BJ (cell line): ENCODE measurements at places on chromosomes 11 and 22.

DNA sequence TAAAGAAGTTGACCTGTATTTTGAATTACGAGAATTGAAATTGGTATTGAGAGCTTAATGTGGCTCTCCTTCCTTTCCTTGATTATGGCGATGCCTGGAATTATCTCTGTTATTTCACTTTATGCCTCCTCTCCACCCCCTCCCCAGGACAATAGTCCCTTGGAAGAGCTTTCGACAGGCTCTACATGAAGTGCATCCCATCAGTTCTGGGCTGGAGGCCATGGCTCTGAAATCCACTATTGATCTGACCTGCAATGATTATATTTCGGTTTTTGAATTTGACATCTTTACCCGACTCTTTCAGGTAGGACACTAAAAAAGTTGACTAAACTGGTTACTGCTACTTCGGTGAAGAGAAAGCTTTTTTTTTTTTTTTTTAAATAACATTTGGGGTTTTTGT is 43.2 kb downstream of the MCAM start:
- no peak for DNase-seq

DNA sequence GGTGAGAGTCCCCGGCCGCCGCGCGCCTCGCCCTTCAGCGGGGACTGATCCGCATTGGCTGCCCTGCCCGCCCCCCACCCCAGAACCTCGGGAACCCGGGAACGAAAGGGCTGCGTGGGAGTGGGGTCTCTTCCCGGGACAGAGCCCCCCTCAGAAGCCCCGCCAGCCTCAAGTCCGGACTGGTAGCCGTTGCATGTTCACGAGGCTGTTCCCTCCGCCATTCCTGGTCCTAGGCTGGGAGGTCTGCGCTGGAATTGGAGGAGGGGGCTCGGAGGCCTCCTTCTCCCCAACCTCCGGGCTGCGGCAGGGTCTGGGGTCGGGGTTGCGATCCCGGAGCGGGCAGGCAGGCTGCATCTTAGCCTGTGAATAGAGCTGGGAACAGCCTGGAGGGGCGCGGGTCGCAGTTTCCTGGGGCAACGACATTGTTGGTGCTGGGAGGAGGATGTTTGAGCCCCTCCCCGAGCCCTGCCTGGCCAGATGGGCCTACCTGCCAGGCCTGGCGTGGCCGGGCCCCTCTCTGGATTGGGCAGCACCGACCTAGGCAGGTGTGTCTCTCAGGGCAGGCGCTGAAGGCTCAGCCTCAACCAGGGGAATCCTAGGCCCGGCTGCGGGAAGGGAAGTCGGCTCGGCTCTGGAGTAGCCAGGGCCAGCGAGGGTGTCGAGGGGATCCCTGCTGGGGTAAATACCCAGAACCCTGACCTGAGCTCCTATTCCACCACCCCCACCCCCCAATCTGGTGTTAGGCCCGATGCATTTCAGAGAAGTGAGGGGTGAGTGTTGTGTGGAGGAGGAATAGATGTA is 670 bp downstream of the MAPK8IP1 start:
- DNase-seq = no peak

DNA sequence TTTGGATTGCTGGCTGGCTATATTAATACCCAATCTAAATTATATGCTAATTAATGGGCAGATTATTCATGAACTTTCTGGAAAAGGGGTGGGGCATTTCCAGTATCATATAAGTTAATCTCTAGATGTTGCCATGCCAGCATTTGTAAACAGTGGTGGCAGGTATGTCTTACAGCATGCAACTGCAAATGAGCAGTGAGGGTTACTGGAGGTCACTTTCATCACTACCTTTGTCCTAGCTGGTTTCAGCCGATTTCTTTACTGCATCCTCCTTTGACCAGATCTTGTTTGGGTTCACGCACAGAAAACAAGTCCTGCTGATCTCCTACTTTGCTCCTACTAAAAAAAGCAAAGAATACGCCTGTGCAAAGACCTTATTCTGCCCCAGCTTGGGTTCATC is 89.1 kb upstream of the USP47 start:
- no peak for DNase-seq

GRCh38 chr22:23126165-23127054 is 15.4 kb downstream of the RSPH14 start:
- no peak for DNase-seq

GRCh38 chr11:70443773-70444030 is 45.4 kb downstream of the CTTN start:
- DNase-seq = no peak

- no peak for DNase-seq
These were observed 43.2 kb downstream of the NRXN2 start for GRCh38 chr11:64679846-64680245.

DNA sequence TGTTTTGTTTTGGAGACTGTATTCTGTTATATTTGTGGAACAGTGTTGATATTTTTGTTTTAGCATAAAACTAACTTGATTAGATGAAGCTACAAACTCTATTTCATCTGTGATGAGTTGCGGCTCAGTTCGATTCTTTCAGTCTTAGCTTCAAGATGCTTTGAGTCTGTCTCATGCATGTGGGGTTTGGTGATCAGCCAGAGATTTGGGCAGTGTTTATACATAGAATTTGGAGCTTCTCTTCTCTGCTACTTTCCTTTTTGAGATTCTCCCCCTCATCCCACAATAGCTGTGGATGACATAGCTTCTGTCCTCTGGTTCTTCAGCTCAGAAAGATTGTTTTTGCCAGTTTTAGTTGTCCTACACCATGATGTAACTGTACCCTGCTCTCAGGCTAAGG is 90.4 kb downstream of the ARHGAP20 start:
- DNase-seq = no peak
